ENCODE measurements at places on chromosomes 7 and 10.

- no peak for DNase-seq
Measured at GRCh38 chr7:15086131-15086611, 183.6 kb upstream of the DGKB start.

DNA sequence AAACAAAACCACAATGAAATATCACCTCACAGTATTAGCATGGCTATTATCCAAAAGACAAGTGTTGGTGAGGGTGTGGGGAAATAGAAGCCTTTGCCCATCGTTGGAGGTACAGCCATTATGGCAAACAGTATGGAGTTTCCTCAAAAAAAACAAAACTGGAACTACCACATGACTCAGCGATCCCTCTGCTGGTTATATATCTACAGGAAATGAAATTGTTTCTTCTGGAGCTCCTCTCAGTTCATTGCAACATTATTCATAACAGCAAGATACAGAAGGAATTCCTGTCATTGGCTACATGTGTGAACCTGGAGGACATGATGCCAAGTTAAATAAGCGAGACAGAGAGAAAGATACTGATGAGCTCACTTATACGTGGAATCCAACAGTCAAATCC is 2.4 kb upstream of the UBE3C start:
- DNase-seq: no peak

DNA sequence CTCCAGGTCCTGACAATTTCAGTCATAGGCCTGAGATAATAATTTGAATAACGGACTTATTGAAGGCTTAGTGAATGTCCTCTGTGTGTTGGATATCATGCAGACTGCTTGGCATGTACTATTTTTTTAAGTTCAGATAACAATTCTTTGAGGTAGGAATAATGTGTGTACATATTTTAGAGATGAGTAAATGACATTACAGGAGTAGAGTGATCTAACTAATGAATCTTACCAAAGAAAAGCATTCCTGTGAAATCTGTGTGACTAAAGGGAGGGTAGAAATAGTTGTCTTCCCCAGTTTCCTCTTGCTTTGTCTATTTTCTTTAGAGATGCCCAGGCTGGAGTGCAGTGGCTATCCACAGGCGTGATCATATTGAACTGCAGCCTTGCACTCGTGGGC is 391.8 kb upstream of the ETV1 start:
- no peak for DNase-seq

- peak; percentile 35 for DNase-seq
Measured at GRCh38 chr7:12524794-12525386, 45.6 kb upstream of the SCIN start.

GRCh38 chr10:1476455-1476803 is 260.9 kb downstream of the ADARB2 start:
- no peak for DNase-seq
